ENCODE measurements at places on chromosomes 2 and 18.

DNA sequence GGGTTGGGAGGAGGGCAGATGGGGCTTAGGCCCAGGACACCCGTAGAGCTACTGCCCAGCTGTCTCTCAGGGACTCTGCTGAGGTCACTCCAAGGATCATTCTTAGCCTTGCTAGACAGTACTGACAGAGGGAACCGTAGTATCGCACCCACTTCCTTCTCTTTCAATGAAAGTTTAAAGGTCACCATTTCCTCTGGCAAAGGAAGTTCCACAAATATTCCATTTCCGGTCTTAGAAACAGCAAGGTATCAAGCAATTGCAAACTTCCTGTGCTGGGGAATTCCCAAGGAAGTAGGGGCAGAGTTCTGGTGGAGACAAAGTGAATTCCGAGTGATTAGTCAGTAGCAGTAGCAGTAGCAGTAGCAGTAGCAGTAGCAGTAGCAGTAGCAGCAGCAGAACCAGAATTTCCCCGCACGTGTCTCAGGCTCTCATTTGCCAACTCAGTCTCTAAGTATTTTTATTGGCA lies 24.7 kb downstream of the IL1B start:
- DNase-seq, result no peak

DNA sequence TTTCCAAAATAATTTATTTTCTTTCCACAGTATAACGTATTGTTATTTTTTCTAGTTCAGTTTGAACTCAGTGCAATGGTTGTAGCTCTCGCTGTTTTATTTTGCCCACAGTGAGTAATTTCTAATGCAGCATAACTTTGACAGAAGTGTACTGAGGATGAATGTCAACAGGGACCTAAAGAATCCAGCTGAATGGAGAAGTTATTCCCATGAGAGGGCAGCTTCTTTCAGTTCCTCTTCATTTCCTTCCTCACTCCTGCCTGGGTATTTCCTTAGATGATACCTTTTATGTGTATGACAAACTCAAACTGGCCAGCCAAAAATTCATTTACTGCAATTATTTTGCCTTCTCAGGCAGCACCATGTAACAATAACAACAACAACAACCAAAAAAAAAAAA lies 1223.1 kb upstream of the ZEB2 start:
- DNase-seq, result no peak

DNA sequence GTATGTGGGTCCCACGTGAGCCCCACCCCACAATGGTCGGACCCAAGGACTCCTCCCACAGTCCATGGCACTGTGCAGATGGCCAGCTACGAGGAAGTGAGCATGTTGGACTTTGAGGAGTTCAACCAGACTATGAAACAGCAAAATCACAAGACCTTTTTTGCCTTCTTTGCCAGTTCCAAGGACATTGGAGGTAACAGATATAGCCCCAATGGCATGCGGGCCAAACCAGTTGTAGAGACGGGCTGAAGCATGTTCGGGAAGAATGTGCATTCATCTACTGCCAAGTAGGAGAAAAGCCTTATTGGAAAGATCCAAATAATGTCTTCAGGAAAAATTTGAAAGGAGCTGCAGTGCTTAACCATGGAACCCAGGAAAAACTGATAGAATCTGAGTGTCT lies 12.6 kb downstream of the DNER start:
- no peak for DNase-seq

- no peak for DNase-seq
Measured at GRCh38 chr2:194815475-194815874, 841.6 kb upstream of the SLC39A10 start.

Data from erythroblast (primary cell).